Kidney (tissue), 22 donors: ENCODE measurements at places on chromosomes 7 and 10. TPM values are rescaled to one million over a fixed set of nuclear protein-coding genes. Genes with fewer than 3 reads are reported as not detected.

The ALKBH4 gene
- total RNA-seq, result 14.0 TPM

The IDI2 gene
- not detected for total RNA-seq

The HTRA1 gene
- 86.0 TPM for total RNA-seq

The GPER1 gene
- 5.2 TPM for total RNA-seq

The ASB15 gene
- not detected for total RNA-seq

The TSPAN33 gene
- 54.9 TPM for total RNA-seq

The CCDC136 gene
- total RNA-seq, result 4.2 TPM

The DOCK4 gene
- total RNA-seq, result 38.9 TPM

The MMP21 gene
- 0.13 TPM for total RNA-seq

The FFAR4 gene
- total RNA-seq, result 1.0 TPM

The TMEM26 gene
- total RNA-seq, result 1.2 TPM

The CDK1 gene
- 3.3 TPM for total RNA-seq

The PPP1R17 gene
- total RNA-seq, result not detected

The RGR gene
- not detected for total RNA-seq

The CDH23 gene
- 6.4 TPM for total RNA-seq

The CPA2 gene
- total RNA-seq, result not detected

The VWDE gene
- 1.5 TPM for total RNA-seq

The PRPS1L1 gene
- total RNA-seq, result not detected

The ZNF680 gene
- 20.7 TPM for total RNA-seq

The TBX20 gene
- not detected for total RNA-seq

The TMEM72 gene
- total RNA-seq, result 19.3 TPM

The SPDYE8 gene
- total RNA-seq, result not detected

The ECHDC3 gene
- total RNA-seq, result 32.4 TPM

The TAS2R41 gene
- not detected for total RNA-seq

The TDRD1 gene
- 0.88 TPM for total RNA-seq

The CTAGE6 gene
- total RNA-seq, result 0.13 TPM

The FAM25A gene
- not detected for total RNA-seq

The SPDYE3 gene
- not detected for total RNA-seq

The HMX3 gene
- total RNA-seq, result not detected

The VPS50 gene
- total RNA-seq, result 33.8 TPM

The CFAP69 gene
- total RNA-seq, result 13.2 TPM

The ITIH5 gene
- total RNA-seq, result 13.1 TPM

The FAM237B gene
- not detected for total RNA-seq
